Smooth muscle cell of the pulmonary artery (primary cell): ENCODE measurements at places on chromosomes 11 and 22. TPM values are rescaled to one million over a fixed set of nuclear protein-coding genes. Genes with fewer than 3 reads are reported as not detected.

The CASP5 gene
- total RNA-seq: not detected in 2 replicates

The HBG2 gene
- total RNA-seq: not detected in 2 replicates

The VWCE gene
- 1.4 and 1.9 TPM in 2 replicates for total RNA-seq

The MTMR2 gene
- 39.8 and 52.9 TPM in 2 replicates for total RNA-seq

The PLAAT2 gene
- total RNA-seq: not detected in 2 replicates

The CBLIF gene
- not detected in 2 replicates for total RNA-seq

The KRTAP5-8 gene
- total RNA-seq: not detected in 2 replicates

The MS4A15 gene
- total RNA-seq: not detected in 2 replicates

The IGSF22 gene
- not detected in 2 replicates for total RNA-seq
